ENCODE measurements at places on chromosomes 12 and 14.

- DNase-seq, result no peak
Measured at GRCh38 chr12:116199160-116199706, 78.3 kb downstream of the MED13L start.

GRCh38 chr12:64610079-64610659 is at the start of gene RASSF3:
RASSF3 (plus strand) TSS chr12:64610495; CDS start chr12:64610633, 138 bp downstream.
- DNase-seq, result peak; percentile 49

DNA sequence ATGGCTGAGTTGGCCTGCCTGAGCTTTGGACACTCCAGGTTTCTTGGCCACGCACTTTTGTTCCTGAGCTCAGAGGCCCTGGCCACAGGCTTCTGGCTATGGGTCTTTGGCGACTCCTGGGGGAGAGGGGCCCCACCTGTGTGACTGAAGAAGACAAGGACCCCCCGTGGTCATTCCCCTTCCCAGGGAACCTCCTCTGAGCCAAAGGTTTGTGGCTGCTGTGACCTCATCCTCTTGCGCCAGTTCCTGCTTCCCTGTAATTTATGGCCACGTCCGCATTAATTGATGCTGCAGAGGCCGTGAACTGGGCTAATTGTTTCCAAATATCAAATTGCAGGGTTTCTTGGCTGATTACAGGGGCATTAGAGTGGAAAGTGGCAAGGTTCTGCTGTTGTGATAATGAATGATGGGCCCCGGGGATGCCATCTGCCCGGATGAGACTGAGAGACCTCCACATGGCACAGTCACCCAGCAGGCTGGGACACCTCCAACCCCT is 27.6 kb upstream of the NOS1 start:
- DNase-seq, result no peak

DNA sequence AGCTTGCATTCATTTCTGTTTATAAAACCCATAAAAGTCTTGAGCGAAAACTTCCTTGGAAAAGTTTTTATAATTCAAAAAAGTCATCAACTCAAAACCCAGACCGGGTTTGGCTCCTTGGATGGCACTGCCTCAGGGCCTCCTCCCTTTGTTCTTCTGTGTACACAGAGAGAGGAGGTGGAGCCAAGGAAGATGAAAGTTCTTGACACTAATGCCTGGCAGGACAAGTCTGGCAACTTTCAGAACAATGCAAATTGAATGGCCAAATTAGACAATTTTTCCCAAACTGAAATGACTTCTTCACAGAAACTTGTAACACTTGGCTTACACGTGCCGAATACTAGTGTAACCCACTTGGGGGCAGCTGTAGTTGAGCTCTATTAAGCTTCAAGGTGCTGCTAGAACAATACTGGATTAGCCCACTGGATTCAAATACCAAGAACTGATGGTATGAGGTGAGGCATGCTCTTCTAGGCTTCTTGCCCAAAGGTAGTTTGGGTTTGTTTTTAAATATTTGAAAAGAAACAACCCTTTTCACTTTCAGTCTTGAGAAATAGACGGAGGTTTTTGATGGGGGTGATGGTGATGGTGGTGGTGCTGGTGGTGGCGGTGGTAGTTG is 86.6 kb upstream of the FRMD6 start:
- no peak for DNase-seq

DNA sequence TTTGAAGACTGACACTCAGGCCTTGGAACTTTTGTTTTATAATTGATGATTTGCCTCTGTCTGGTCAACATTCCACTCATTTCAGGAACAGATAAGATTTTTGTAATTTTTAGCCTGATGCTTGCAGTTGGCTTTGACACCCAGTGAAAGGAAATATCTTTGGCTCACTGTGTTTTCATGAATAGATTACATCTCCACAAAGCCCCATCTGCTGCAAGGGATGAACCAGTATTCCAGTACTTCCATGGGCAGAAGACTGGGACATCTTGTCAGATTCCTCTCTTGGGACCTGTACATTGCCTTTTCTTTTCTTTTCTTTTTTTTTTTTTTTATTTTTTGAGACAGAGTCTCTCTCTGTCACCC is 28.4 kb downstream of the GSG1 start:
- DNase-seq, result no peak

DNA sequence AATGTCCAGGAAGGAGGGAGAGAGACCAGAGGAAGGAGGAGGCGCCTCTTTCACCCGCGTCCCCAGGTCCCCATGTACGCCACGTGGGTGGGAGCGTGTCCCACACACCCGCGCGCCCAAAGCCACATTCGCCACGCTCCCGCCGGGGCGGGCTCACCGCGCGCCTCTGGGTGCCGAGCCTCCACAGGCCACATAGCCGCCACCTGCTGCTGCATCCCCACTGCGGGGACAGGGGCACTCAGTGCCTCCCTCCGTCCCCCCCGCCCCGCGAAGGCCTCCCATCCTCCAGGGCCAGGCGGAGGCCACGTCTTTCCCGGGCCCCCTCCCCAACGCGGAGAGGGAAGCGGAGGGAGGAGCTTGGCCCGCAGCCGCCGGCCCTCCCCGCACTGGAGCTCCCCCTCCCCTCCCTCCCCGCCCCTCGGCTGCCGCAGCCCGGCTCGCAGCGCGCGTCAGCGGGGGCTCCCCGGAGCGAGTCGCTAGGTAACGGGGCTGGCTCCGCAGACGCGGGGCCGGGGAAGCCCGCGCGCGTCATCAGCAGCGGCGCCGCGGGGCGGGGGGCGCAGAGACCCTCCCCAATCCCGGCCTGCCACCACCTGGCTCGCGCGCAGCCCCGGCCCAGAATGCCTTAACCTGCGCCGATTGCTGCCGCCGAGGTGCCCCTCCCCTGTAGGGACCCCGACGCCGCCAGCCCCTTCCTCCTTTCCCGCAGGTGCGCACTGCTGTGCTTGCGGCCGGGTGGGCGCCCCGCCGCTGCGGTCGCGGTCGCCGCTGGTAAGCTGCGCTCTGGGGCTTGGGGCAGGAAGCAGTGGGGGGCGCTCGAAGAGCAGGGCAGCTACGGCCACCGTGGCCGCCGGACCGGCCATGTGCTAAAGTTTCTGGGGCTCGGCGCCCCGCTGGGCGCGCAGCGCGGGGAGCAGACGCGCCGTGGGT is 536 bp upstream of the TUNAR start:
- DNase-seq, result no peak

DNA sequence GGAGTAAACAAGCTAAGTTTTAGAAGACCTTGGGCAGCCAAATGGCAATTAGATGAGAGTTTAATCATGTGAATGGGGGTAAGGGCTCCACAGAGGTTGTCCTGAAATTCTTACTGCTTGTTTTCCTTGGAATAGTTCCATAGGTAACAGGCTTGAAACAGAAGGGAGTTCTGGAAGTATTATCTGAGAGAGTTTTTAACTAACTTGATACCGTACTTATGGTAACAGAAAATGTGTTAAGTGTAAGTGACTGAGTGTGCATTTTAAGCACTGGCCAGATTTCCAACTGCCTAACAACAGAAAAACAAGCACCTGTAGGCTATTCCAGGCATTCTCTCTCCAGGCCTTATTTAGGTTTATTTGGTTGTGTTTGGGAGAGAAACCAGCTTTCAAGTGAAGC is 414.6 kb upstream of the PDE3A start:
- DNase-seq, result no peak

DNA sequence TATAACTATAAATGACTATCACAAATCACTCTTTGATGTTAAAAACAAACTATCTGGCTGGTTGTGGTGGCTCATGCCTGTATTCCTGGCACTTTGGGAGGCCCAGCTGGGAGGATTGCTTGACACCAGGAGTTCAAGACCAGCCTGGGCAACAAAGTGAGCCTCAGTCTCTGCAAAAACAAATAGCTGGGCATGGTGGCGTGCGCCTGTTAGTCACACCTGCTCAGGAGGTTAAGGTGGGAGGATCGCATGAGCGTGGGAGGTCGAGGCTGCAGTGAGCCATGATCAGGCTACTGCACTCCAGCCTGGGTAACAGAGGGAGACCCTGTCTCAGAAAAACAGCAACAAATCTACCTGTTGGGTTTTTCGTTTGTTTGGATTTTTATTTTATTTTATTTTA is 5.4 kb downstream of the TXNRD1 start:
- DNase-seq, result no peak

- DNase-seq, result peak; percentile 67
Measured at GRCh38 chr12:26493656-26494055, 298.3 kb downstream of the SSPN start.

DNA sequence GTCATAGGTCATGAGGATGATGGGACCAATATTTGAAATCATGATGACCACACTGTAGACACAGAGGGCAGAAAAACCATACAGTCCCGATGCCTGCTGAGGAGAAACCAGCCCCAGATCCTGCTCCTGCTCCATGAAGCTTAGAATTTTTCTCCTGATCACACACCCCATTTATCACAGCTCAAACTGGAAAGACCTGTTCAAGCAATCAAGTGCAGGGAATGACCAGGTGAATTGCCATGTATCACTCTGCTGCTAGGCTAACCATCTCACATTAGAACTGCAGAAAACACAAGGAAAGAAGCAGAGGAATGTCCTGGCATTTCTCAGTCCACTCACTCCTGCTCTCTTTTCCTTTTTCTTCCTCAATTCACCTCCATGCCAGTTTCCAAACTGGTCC is 18.1 kb downstream of the MANSC1 start:
- DNase-seq, result no peak

DNA sequence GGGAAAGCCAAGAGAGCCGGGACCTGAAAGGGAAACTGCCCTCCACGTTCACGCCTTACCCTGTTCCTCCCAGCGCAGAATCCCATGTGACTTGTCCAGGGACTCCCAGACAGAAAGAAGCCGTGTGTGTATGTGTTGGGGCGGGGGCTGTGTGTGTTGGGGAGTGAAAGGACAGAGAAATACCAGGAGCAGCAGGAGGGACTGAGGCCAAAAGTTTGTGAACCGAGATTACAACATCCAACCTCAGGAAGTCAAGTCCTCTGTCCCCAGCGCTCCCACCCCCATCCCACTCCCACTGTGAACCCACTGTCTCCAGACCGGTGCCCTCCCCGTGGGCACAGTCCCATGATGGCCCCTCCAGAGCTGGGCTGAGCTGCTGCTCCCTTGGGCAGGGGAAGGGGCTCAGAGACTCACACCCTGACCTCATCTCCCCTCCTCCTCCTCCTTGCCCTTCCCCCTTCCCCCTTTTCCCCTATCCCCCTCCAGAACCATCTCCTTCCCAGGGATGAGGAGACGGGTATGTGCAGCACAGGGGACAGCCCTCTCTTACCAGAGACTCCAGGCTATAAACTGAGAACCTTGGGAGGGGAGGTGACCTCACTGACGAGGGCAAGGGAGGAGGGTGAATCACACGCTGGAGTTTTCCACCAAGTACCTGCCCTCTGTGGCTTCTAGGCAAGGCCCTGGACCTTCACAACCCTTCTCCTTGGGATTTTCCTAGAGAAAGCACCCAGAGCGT is at the start of gene SLC6A12:
TSS of gene SLC6A12 (minus strand) at position 155 of the 739 bp plus-strand sequence. CDS start 4,171 bp downstream, outside the sequence.
- peak; percentile 16 for DNase-seq

- no peak for DNase-seq
Measured at GRCh38 chr12:131684015-131684725, 26.7 kb upstream of the SFSWAP start.

DNA sequence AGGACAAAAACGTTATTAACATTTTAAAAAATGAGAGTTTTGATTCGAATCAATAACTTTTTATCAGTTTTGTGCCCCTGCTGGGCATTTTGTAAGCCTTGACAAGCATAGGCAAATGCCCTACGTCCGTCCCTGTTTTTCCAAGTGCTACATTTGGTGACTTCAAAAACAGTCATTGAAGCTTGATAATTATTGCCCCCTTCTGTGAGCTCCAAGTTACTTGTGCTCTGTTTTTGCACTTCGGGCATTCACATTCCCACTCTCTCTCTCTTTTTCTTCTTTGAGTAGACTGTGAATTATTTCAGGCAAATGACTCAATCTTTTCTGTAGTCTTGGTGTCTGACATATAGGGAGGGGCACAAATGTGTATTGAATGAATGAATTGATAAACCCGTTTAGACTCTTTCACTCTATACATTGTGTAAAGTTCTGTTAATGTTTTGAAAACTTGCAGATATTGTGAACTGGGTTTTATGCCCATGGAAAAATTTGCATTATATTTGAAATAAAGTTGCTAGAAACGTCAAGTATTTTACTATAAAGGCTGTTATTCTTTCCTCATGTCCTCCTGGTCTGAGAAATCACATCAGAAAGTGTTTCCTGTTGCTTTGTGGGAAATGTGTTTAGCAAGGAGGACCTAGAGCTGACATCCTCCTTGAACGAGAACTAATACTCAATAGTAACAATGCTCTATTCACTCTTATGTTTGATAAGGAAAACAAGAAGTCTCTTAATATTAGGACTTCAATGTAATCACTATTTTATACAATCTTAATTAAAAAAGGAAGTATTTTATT is 1.4 kb downstream of the APAF1 start:
- peak; percentile 35 for DNase-seq

GRCh38 chr14:67764496-67764895 is 51.9 kb downstream of the ZFYVE26 start:
- DNase-seq, result no peak

DNA sequence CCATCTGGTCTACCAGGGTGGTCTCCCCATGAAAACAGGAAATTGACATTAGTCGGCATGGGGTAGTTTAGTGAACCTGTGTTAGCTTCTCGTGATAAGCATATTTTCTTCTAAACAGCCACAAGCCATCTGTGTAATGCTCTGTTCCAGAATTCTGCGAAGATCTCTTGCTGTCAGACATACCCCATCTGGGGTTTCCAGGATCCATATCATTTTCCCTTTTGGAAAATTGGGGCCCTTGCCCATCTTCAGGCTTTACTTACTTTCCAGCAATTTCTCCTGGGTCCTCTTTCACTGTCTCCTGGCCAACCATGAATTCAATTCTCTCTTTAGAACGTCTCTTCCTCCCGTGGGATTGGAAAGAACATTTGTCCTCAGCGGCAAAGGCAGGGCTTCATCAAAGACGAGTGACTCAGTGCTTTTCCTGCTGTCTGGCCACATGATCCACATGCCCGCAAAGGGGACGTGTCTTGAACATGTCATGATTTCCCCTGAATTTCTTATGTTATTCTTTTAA is 21.4 kb upstream of the NCOR2 start:
- DNase-seq, result peak; percentile 48

DNA sequence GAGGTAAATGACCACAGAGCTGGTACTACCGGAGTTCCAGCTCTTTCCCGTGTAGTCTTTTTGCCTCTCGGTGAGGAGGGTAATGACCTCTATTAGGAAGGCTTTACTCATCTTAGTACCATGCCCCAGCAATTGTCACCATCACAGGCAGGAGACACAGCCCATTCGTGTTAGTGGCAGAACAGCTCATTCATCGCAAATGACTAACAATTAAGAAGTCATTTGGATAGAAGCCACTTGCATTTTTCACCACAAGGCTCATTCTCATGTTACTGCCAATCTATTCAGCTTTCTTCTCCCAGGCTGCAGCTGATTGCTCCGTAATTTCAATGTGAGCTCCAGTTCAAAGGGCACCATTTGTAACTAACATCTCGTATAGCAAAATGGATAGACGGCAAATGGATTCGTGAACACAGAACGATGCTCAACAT is 718.8 kb upstream of the TMEM132C start:
- peak; percentile 75 for DNase-seq

DNA sequence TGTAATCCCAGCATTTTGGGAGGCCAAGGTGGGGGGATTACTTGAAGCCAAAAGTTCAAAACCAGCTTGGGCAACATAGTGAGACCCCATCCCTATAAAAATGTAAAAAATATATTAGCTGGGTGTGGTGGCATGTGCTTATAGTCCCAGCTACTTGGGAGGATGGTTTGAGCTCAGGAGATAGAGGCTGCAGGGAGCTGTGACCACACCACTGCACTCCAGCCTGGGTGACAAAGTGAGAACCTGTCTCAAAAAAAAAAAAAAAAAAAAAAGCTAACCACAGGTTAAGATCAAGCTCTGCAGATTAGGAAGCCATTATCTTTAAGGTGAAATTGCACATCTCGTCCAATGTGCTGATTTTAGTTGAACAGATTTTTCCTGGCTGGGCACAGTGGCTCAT is 23.7 kb upstream of the CERS5 start:
- DNase-seq, result no peak

- DNase-seq, result no peak
Measured at GRCh38 chr12:77599782-77600467, 230.8 kb upstream of the NAV3 start.

GRCh38 chr12:65287426-65287825 is 8.9 kb downstream of the MSRB3 start:
- DNase-seq, result no peak
